NCI-H2029 treated with DMSO at 0.1 percent for 48 hours (cell line): ENCODE measurements at places on chromosomes 16 and 17.

DNA sequence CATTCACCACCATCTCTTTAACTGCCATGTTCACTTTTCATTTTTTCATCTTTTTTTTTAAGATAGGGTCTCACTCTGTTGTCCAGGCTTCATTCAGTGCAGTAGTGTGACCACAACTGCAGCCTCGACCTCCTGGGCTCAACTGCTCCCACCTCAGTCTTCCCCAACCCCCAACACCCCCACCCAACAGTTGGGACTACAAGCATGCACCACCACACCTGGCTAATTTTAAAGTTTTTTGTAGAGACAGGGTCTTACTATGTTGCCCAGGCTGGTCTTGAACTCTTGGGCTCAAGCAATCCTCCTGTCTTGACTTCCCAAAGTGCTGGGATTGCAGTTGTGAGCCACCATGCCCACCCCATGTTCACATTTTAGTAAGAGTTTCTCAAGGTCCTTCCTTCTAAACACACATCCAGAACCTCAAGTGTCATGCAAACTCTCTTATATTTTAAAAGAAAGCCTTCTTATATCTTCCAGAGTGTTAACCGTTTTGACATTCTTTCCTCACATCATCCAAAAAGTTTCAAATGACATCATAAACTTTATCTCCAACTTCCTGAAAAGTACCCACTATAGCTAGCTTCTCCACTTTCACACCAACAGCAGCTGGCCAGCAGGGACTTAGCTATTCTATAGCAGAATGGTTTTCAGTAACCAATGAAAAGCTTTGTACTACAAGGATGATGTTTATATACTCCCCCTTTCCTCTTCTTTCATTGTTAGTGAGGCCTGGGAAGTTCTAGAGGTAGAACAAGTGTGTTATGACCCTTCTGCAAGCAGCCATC lies 49.3 kb downstream of the TRAF4 start:
- DNase-seq = no peak

DNA sequence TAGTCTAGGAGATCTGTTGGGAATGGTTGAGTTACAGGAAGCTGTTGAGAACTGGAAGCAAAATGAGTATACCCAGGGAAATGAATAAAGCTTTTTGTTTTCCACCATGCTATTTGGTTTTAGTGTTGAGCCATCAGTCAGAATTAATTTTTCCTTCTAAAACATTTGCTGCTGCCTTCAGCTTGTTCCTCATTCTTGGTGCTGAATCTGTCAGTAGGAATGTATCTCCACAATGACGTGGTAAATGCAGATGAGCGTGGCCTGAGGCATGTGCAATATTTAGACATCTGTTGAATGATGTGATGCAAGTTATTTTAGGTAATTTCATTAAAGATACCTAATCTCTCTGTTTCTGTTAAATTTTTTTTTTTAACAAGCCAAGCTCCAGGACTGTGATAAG lies 10.9 kb downstream of the HAPSTR1 start:
- DNase-seq = no peak

DNA sequence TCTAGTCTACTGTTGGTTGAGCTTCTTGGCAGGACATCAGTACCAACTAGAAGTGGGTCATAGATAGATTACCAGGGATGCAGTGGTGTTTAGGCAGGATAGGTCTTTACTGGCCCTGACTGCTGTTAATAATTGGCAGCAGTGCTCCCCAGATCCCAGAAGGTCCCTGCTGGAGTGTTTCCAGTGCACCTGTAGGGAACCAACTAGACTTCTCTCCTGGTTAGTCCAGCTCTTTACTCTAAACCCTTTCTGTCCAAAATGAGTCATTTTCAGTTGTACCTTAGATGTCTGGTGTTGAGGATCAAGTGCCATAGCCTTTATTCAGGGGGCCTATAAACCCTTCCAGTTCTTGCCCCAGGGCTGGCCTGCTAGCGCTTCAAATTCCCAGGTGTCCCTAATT lies 8.7 kb downstream of the POLR2C start:
- no peak for DNase-seq

GRCh38 chr17:77182205-77183172 lies 41.7 kb downstream of the SEC14L1 start:
- no peak for DNase-seq
